ENCODE measurements at places on chromosomes 3 and 15.

GRCh38 chr3:15321349-15321748, 11.0 kb downstream of the SH3BP5 start:
- DNase-seq, result no peak

DNA sequence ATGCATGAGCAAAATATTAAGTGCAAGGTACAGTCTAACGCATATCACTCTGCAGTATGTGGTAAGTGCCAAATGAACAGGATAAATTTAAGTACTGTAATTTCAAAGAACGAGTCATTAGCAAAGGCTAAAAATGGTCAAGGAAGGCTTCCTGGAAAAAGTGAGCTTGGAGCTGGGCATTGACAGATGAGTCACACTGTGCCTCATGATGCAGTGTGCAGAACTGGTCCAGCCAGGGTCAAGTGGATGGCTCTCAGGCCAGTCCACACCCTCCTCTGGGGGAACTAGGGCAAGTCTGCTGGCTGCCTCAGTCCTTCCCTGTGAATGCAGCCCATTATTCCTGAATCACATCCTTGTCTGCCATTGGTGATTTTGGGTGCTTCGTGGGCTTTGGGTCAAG, 76.3 kb downstream of the CACNA1D start:
- no peak for DNase-seq

DNA sequence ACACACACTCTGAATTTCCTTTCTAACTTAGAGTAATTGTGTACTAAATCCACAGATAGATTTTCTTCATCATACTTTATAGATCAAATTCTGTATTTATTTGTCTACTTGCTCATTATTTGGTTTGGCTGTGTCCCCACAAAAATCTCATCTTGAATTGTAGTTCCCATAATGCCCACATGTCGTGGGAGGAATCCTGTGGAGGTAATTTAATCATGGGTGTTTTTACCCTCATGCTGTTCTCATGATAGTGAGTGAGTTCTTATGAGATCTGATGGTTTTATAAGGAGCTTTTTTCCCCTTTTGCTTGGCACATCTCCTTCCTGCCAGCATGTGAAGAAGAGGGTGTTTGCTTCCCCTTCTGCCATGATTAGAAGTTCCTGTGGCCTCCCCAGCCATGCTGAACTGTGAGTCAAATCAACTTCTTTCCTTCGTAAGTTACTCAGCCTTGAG, 198.3 kb upstream of the TGFBR2 start:
- no peak for DNase-seq

DNA sequence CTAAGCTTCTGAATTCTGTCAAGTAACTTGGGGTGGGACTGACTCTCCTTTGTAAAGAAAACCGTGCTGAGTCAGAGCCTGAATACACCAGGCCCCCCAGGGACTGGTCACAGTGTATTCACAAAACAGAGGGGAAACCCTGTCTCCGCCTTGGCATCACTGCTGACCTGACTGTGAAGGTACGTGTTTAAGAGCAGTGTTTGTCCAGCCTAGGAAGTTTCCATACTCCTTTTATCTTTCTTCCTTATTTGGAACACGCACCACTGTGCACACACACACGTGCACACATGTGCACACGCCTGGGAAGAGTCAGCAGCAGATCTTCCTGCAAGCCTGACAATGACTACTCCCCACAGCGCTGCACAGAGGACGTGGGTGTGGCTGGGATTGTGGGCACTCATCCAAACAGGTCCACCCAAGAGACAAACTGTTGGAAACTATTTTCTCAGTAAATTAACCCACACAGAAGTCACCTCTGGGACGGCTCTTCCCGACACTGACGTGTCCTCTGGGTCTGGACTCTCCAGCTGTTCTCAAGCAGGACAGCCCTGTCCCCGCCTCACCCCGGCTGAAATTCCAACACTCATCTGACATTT, 87.7 kb downstream of the ATP10A start:
- no peak for DNase-seq

DNA sequence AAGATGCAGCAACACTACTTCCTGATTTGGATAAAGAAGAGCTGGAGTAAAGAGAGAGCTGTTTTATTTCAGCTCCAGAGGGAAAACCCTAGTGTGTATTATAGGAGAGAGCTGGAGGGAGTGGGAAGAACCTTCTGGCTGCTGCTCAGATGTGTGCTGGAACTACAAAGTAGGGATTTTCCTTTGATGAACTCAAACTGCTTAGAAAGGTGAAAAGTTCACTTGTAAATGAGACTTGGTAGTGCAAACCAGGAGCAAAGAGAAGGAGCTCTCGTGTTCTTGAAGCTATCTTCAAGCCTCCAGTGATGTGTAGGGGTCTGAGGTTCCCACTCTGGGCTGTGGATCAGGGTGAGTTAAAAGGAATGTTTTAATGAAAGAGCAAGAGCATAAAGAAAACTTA, 110.4 kb downstream of the EDEM1 start:
- no peak for DNase-seq

- DNase-seq, result no peak
These were observed 457.0 kb downstream of the PLOD2 start for GRCh38 chr3:145704020-145704419.

GRCh38 chr3:67388738-67389137, 265.7 kb downstream of the SUCLG2 start:
- no peak for DNase-seq

- no peak for DNase-seq
These were observed 86.2 kb downstream of the FBN1 start for GRCh38 chr15:48559285-48559684.

DNA sequence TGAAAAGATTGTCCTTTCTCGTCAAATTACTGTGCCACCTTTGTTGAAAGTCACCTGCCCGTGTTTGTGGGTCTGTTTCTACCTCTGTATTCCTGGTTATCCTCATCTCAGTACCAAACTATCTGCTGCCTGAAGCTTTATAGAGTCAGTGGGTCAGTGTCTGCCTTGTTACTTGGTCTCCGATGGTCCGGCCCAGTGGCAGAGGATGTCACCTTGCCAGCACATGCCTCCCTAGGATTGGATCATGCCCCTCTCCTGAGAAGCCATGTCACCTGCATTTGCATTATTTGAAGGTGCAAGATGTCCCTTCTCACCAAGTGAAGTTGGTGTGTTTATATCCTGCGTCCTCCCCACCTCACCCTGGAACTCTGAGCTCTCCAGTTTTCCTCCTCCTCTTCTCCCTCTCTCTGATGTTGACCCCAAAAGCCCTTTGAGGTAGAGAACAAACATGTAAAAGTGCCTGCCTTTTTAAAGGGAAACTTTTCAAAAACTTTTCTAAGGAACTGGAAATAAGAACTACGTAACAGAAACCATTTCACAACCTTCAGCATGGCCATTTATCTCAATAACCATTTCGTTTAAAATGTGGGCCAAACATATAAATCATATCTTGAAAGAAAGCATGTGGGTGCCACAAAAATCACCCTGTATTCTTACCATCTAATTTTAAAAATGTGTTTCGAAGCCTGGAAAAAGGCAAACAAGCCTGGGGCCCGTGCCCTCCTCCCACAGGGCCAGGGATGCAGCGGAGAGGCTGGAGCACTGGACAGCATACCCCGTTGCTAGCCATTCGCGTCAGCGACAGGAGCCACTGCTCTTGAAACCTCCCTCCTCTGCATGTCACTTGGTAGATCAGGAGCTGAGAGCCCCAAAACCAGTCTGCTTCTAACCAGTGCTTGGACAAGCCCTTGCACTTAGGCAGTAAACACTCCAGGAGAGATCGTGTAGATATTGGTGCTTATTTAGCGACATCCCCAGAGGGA, 102.1 kb downstream of the VGLL4 start:
- DNase-seq, result no peak

DNA sequence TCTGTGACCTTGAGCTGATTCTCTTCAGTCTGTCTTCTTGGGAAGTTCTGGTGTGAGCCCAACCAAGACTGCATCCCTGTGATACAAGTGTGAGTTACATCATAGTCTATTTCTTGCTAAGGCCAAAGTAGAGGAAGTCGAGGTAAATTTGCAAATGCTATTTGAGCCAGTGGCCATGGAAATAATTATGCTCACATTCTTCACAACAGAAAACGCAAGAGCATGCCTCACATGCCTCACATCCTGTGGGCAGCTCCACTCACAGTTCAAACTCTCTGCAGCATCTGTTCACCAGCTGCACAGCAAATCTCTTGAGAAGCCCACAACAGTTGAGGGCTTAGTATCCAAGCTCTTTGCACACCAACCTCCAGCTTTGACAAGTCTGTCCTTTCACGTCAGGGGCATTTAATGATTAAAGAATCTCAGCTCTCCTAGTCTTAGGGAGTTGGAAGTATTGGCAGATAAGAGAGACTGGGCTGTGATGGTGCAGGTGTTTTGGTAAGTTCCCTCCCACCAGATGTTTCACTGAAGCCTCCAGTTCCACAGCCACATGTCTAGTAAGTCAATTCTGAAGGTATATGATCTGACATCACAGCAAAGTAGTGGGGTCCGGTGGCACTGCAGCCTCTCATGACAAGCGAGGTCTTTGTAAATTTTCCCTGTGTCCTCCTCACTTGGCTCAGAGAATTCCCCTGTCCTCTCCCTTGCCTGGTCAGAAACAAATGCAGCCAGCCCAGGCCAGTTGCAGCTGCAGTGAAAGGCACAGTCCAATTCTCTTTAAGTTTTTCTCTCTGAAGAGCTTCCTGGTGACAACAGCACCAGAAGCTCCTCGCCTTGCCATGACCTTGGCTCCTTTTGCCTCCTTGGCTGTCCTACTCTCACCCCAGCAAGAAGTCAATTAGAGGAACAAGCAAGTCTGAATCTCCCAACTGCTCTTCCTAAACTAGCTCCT, 166.1 kb downstream of the SSR3 start:
- DNase-seq, result no peak

DNA sequence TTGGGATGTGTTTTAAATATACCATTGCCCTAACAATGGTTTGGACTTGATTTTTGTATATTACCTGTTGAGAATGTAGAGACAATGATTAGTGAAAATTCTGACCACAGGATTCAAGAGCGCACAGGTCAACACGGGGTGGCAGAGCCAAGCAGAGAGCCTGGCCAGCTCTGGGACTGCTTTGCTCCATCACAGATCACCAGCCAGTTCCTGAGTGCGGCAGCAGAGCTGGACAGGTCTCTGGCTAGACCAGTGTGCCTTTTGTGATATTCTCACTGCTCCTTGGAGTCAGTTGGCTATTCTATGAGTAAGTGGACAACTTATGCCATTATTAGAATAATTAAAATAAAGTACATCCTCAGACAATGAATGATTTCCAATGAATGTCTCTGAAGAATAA, 351.2 kb upstream of the ATP10A start:
- no peak for DNase-seq

GRCh38 chr3:126441256-126441880, 34.3 kb downstream of the ZXDC start:
- no peak for DNase-seq

DNA sequence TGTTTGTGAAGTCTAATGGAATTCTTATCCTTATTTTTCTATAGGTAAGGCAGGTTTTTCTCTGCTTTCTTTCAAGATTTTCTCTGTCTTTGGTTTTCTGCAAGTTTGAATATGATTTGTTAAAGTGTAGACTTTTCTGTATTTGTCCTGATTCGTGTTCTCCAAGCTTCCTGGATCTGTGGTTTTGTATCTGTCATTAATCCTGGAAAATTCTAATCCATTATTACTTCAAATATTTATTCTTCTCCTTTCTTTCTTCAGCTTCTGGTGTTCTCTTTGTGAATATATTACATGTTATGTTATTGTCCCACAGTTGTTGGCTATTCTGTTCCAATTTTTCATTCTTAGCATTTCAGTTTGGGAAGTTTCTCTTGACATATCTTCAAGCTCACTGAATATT, 76.4 kb downstream of the PDCD6IP start:
- no peak for DNase-seq

GRCh38 chr15:33031324-33031821, 163.1 kb downstream of the FMN1 start:
- no peak for DNase-seq

DNA sequence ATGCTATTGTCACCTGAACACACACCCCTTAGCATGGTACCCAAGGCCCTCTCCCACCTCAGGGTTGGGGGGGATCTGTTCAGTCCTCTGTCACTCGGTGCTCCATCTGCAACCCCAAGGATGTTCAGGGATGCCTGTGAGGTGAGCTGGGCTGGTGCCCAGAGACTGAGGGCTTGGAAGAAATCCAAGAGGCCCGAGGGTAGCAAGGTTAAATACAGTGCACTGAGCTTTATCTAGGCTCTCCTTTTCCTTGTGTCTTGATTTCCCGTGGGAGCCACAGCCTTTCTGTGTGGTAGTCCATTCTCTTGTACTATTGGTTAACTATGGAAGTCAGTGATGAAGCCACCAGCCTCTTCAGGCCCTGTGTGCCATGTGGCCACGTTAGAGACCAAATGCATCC, 18.7 kb upstream of the WNT5A start:
- DNase-seq, result no peak

- DNase-seq, result no peak
These were observed 67.6 kb downstream of the ABTB1 start for GRCh38 chr3:127740136-127740915.

DNA sequence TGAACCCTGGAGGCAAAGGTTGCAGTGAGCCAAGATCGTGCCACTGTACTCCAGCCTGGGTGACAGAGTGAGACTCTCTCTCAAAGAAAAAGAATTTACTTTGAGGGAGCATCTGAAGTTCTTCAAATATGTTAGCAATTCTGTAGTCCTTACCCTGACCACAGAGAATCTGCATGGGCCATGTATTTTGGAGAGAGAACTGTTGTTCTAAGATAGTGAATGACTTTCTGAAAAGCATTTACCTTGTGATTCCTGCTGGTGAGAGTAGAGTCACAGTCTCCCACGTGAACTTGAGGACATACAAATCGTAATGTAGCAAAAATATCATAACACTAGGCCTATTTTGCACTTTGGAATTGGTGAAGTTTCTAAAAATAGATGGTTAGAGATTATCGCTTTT, 3.9 kb downstream of the BRK1 start:
- no peak for DNase-seq

GRCh38 chr3:57992452-57993213, 15.6 kb upstream of the FLNB start:
- DNase-seq, result no peak

- DNase-seq, result no peak
These were observed 40.7 kb downstream of the MYRIP start for GRCh38 chr3:39849992-39850715.

DNA sequence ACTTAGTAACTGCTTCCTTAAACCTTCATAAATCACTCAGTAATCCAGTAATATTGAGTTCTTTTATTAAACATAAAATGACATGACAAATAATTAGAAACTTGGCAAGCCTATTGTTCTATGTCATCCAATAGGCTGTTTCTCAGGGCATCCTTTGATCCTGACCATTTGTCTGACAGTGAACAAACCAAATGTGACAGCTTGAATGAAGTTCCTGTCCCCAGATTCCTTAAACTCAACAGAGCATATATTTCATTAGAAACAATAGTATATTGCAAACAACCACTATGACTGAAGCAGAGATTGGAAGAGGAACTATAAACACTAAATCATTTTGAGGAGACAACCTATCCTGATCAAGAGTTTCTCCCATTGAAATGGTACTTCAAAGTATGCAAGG, 113.6 kb upstream of the MDFIC2 start:
- no peak for DNase-seq

- DNase-seq, result no peak
These were observed 23.0 kb downstream of the GSK3B start for GRCh38 chr3:120071259-120071658.

- DNase-seq, result no peak
These were observed 30.4 kb downstream of the OXNAD1 start for GRCh38 chr3:16295298-16295890.

GRCh38 chr3:186962445-186962844, 32.1 kb downstream of the ST6GAL1 start:
- no peak for DNase-seq

- no peak for DNase-seq
These were observed 1264.2 kb downstream of the ROBO2 start for GRCh38 chr3:78304115-78304514.

GRCh38 chr3:117118604-117119003, 409.0 kb downstream of the TUSC7 start:
- no peak for DNase-seq

All from activated CD4-positive, alpha-beta T cell treated with anti-CD3 and anti-CD28 coated beads, Interleukin-2, Interleukin-4, amounts not matched to agents 100 ng/mL and 50 ng/mL, durations not matched to agents 16 hours and 8 hours (primary cell).